ENCODE measurements at places on chromosomes 6 and 20. TPM values are rescaled to one million over a fixed set of nuclear protein-coding genes. Genes with fewer than 3 reads are reported as not detected.

GRCh38 chr6:90406142-90406794 is 109.6 kb upstream of the BACH2 start:
- peak; percentile 77 for DNase-seq

The MUCL3 gene
- total RNA-seq = not detected

GRCh38 chr20:44973053-44973452 is 6.7 kb downstream of the STK4 start:
- no peak for DNase-seq

The THBS2 gene
- not detected for total RNA-seq

DNA sequence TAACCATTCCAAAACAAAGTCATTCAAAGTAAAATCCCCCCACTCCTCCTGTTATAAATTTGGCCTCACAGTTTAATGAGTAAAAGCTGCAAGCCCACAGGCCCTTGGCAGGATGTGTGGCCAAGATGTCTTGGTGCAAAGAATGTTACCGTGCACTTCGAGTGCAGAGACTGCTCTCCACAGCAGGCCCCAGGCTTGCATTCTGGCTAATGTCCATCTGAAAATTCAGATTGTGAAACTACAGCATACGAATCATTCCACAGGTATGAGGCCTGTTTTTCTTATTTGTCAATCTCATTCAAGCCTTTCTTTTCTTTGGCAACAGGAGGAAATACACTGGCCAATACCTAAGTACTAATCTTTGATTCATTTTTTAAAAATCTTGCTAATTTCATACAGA is 7.1 kb downstream of the RPS6KA2 start:
- no peak for DNase-seq

- DNase-seq = no peak
These were observed 19.9 kb downstream of the PEDS1 start for GRCh38 chr20:50133474-50134217.

- no peak for DNase-seq
These were observed 166.7 kb upstream of the CENPW start for GRCh38 chr6:126173265-126173664.

- no peak for DNase-seq
These were observed 33.3 kb downstream of the ITCH start for GRCh38 chr20:34396408-34396807.

GRCh38 chr20:47770935-47771334 is 14.3 kb downstream of the SULF2 start:
- no peak for DNase-seq

GRCh38 chr6:135129136-135129856 is 51.8 kb upstream of the MYB start:
- DNase-seq = peak; percentile 76

The SPEF1 gene
- not detected for total RNA-seq

Measured in activated CD4-positive, alpha-beta T cell treated with anti-CD3 and anti-CD28 coated beads, Interleukin-2, amount 10 ng/mL, durations not matched to agents 24 days and 14 days (primary cell).